ENCODE measurements at places on chromosomes 1 and 21. TPM values are rescaled to one million over a fixed set of nuclear protein-coding genes. Genes with fewer than 3 reads are reported as not detected.

The PTPRU gene
- total RNA-seq = 20.1 TPM

The BMP8B gene
- total RNA-seq = not detected

The CAPN8 gene
- under 0.01 TPM for total RNA-seq

The CELA2A gene
- not detected for total RNA-seq

The OR2L2 gene
- total RNA-seq = under 0.01 TPM
